ENCODE measurements at places on chromosomes 4 and X.
A peak's percentile ranks its signal among the peaks of the same experiment; 100 is the strongest.

DNA sequence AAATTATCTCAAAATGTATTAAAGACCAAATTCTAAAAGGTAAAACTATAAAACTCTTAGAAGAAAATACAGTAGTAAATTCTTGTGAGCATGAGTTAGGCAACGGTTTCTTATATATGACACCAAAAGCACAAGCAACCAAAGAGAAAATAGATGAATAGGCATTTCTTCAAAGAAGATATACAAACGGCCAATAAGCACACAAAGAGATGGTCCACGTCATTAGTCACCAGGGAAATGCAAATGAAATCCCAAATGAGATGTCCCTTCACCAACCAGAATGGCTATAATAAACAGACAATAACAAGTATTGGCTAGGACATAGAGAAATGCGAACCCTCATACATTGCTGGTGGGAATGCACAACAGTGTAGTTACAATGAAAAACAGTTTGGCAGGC is 44.6 kb downstream of the RAB33A start:
- no peak for DNase-seq

GRCh38 chrX:150032742-150033141 is 94.5 kb upstream of the EOLA2 start:
- no peak for DNase-seq

GRCh38 chr4:172035562-172035961 is 222.4 kb downstream of the GALNTL6 start:
- DNase-seq, result no peak

- no peak for DNase-seq
Measured at GRCh38 chr4:740656-741282, 35.1 kb downstream of the PCGF3 start.

- DNase-seq, result no peak
Measured at GRCh38 chr4:11912886-11913285, 484.2 kb upstream of the HS3ST1 start.

DNA sequence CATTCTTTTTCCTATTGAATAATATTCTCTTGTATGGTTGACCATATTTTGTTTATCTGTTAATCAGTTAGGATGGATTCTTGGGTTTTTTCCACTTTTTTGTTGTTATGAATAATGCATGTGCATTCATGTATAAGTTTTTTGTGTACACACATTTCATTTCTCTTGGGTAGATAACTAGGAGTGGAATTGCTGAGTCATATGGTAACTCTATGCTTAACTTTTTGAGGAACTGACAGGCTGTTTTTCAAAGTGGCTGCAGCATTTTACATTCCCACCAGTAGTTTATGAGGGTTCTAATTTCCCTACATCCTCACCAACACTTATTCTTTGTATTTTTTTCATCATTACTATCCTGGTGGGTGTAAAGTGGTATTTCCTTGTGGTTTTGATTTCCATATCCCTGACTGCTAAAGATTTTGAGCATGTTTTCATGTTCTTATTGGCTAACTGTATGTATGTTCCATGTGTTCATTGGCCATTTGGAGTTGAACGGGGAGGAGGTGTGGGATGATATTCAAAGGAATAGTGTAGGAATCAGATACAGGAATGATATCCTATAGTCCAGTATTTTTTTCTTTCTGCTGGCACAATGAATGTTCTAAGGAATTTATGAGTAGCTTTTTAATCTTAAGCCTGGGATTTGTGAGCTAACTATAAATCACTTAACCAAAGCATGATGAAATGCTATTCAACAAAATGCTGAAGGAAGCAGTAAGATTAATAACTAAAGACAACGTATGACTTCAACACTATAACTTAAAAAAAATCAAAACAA is 114.3 kb downstream of the AMELX start:
- no peak for DNase-seq

DNA sequence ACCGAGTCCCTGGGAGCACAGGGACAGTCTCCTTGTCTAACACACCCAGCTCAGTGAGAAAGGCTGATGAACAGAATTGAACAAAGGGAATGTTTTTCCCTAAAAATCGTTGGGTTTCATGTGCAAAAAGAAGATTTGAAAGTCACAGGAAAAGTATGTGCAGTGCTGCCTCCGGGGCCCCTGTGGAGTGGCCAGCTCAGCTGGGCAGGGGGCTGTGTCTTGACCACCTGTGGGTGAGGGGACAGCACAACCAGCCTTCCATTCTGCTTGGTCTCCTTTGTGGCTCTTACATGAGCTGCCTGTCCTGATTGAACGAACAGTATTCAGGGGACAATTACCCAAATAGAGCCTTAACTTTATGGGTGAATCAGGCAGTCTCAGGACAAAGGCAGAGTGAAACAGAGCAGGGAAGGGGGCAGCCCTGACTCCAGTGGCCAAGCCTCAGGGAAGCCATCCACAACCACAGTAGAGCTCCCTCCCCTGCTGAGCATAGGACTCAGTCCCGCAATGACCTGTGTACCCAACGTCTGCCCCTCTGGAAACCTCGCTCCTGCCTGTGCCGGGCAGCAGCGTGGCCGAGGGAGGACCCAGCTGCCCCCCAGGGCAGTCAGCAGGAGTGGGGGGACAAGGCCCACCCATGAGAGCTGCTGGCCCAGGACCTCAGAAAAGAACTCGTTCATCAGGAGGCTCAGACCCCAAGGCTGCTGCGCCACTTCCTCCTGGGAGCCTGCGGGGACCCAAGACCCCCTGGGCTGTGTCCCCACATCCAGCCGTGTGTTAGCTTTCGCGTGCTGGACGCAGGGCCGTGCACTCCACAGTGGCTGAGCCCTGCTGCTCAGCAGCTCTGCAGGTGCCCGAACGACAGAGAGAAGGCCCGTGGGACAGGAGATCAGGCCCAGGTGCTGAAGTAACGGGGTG is 59.6 kb upstream of the MXD4 start:
- DNase-seq, result no peak

DNA sequence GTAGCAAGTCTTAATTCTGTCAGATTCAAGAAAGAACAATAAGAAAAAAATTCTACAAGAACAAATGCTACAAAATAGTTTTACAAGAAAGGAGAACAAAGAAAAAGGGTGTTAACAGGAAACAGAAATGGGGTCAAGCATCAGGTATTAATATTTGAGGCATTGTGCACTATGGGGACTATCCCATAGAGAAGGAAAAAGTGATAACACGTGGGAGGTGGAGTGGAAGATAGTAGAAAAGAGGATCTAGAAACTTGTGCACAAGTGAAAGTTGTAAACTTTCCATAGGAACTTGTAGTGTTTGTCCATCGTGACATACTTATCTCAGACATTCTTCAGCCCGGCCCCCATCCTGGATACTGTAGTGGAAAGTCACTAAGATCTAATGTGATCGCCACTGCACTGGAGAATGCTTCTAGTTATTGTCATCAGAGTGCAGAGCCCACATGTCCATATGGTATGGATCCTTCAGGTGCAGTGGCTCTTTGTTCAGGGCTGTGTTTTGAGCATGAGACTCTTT is 15.4 kb upstream of the NFXL1 start:
- DNase-seq, result no peak

DNA sequence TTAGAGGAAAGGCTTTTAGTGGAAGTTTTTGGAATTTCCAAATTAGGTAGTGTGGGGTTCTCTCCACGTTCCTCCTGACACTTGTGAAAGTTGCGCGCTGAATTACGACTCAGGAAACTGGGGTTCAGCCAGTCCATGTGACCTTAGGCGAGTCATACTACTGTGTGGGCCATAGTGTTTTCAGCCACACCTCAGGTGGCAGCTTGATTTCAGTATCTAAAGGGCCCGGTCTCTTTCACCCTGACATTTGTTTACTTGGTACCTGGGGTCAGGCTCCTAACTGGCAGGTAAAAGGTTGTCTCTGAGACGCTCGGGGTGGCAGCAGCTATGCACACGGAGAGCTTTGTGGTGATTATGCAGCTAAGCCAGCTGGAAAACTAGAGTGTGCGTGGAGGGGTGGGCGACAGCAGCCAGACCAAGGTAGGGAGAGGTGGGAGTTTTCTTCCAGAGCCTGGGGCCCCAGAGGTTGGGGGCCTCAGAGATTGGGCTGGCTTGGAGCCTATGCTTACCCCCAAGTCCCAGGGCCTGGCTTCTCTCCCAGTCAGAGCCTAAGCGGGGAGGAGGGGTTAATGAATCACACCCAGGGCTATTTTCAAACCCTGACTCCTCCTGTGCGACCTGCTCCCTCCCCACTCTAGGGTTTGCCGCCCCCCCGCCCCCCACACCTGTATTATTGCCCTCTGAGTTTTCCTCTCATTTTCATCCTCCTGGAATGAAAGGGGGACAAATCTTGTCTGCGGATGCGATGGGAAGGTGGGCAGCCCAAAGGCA is 47.2 kb downstream of the STARD8 start:
- DNase-seq, result no peak

GRCh38 chrX:67543818-67544217 is at the start of gene AR:
Gene AR, plus strand, starts transcription at chrX:67544021. Its CDS starts 1,126 bp downstream, at chrX:67545147.
- no peak for DNase-seq

DNA sequence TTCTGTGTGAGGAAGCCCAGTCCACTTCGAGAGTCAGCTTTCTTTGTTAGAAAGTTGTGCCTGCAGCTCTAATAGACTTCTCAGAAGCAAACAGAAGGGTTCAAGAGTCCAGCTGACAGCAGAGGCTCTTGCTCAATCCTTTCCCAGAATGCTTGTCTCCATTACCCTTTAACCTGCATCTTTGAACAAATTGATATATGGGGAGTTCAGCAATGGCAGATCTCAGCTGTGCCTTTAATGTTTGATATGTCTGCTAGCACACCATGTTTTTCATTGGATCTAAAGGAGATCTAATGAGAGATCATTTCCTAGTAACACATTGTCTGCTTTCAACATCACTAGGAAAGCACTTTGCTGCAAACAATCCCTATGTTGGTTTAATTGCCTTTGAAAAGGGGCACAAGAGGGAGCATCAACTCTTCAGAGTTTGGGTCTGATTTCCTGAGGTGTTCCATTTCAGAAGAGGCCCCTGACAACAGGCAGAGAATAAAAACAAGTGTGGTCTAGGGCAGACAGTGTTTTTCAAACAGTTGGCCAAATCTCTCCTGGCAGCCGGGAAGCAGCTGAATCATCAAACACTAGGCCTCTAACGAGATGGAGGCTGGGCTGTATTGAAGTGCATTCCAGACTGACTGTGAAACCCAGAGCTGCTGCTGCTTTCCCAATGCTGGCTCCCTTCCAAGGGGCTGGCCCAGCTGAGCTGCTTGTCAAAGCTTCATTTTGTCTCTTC is 55.5 kb downstream of the LUZP4 start:
- DNase-seq, result no peak

- DNase-seq, result no peak
Measured at GRCh38 chrX:119045884-119046283, 26.9 kb upstream of the CT47C1 start.

- peak; percentile 64 for DNase-seq
Measured at GRCh38 chrX:48540028-48540375, 488 bp downstream of the TBC1D25 start.

Data from naive thymus-derived CD8-positive, alpha-beta T cell (primary cell).